Activated CD4-positive, alpha-beta T cell treated with anti-CD3 and anti-CD28 coated beads, Interleukin-2, amount 10 ng/mL, durations not matched to agents 24 days and 14 days (primary cell): ENCODE measurements at places on chromosomes 7 and 10. TPM values are rescaled to one million over a fixed set of nuclear protein-coding genes. Genes with fewer than 3 reads are reported as not detected.

GRCh38 chr7:47227762-47228177 is 354.1 kb downstream of the TNS3 start:
- no peaks in the 10 kb centered on the region for H3K4me1 ChIP-seq
- peak; percentile 43 for DNase-seq
- H3K4me3 ChIP-seq = no peak overlapping the region

DNA sequence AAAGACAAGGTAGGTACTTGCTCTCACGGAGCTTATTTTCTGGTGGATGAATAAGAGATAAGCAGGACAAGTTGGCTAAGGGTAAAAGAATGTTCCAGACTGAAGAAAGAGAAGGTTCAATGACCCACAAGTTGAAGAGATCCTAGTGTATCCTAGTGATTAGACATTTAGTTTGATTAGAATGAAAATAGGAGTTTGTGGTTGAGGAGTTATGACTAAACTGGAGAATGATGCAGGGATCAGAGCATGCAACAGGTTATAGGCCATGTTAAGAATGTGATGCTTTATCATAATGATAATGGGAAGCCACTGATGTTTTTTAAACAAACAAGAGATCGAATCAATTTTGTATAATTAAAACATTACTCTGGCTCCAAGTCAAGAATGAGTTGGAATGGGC is 357.2 kb downstream of the HPSE2 start:
- no peaks in the 10 kb centered on the region for H3K4me1 ChIP-seq
- DNase-seq = no peak
- no peak overlapping the region for H3K27ac ChIP-seq
- no peaks in the 10 kb centered on the region for H3K36me3 ChIP-seq
- H3K27me3 ChIP-seq = no peaks in the 10 kb centered on the region
- H3K4me3 ChIP-seq = no peak overlapping the region

DNA sequence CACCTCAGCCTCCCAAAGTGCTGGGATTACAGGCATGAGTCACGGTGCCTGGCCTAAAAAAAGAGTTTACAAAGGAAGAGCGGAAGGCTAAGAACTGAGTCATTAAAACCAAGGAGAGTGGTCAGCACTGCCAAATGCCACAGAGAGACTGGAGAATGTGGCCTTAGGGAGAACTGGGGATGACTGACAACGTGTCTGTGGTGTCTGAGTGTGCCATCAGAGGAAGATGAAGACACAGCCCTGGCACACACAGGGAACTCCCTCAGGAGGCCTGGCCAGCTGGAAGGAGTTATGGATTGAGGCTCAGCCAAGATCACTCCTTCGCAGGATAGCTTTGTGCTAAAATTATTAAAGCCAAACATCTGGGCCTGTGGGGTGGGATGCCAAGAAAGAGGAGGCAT is 3.9 kb upstream of the INA start:
- no peak for DNase-seq
- no peak overlapping the region for H3K4me3 ChIP-seq
- H3K27me3 ChIP-seq = peaks cover 38% of the 10 kb centered on the region
- H3K27ac ChIP-seq = no peak overlapping the region

GRCh38 chr7:93629291-93629801 is 54.8 kb upstream of the CALCR start:
- no peak overlapping the region for H3K4me3 ChIP-seq
- H3K27ac ChIP-seq = no peak overlapping the region
- no peaks in the 10 kb centered on the region for H3K36me3 ChIP-seq
- H3K4me1 ChIP-seq = no peaks in the 10 kb centered on the region

- DNase-seq = no peak
- H3K4me3 ChIP-seq = no peak overlapping the region
- no peaks in the 10 kb centered on the region for H3K4me1 ChIP-seq
Observed at GRCh38 chr10:49034925-49035324, 80.4 kb downstream of the VSTM4 start.

DNA sequence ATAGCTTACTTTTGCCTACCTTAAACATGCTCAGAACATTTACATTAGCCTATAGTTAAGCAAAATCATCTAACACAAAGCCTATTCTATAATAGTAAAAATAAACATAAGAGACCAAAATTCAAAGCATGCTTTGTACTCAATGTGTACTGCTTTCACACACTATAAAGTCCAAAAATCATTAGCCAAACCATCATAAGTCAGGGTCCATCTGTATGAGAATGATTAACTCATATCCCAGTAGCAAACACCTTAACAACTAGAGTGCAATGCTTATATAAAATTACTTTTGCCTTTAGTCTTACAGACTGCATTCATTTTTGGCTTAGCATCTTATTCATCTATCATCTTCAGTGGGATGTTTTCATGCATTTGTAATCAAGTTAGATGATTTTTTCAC is 49.4 kb upstream of the VWC2 start:
- no peak overlapping the region for H3K27ac ChIP-seq
- no peaks in the 10 kb centered on the region for H3K27me3 ChIP-seq
- H3K4me3 ChIP-seq = no peak overlapping the region
- no peaks in the 10 kb centered on the region for H3K36me3 ChIP-seq
- DNase-seq = no peak

GRCh38 chr10:120606051-120606764 is 149.2 kb downstream of the PLPP4 start:
- no peak overlapping the region for H3K27ac ChIP-seq
- DNase-seq = no peak
- no peaks in the 10 kb centered on the region for H3K27me3 ChIP-seq
- no peak overlapping the region for H3K4me3 ChIP-seq
- H3K4me1 ChIP-seq = peaks cover 2% of the 10 kb centered on the region

LEP gene
- not detected in 2 replicates for total RNA-seq

GRCh38 chr10:29412485-29412884 is 123.6 kb downstream of the LYZL1 start:
- no peak overlapping the region for H3K4me3 ChIP-seq
- no peak for DNase-seq
- H3K4me1 ChIP-seq = peaks cover 27% of the 10 kb centered on the region
- no peaks in the 10 kb centered on the region for H3K27me3 ChIP-seq
- H3K27ac ChIP-seq = no peak overlapping the region
- H3K36me3 ChIP-seq = peaks cover 9% of the 10 kb centered on the region

HOXA4 gene
- total RNA-seq = not detected in 2 replicates

- H3K4me1 ChIP-seq = no peaks in the 10 kb centered on the region
- DNase-seq = no peak
- H3K36me3 ChIP-seq = peaks cover 23% of the 10 kb centered on the region
- H3K4me3 ChIP-seq = no peak overlapping the region
Observed at GRCh38 chr7:768881-769504, 41.9 kb upstream of the PRKAR1B start.

- peak overlapping the region; percentile 62 for H3K27ac ChIP-seq
- H3K27me3 ChIP-seq = no peaks in the 10 kb centered on the region
- H3K4me3 ChIP-seq = peak overlapping the region; percentile 24
- DNase-seq = no peak
- peaks cover 3% of the 10 kb centered on the region for H3K36me3 ChIP-seq
Observed at GRCh38 chr7:47304727-47305719, 276.9 kb downstream of the TNS3 start.

AMPH gene
- not detected in 2 replicates for total RNA-seq

SH3PXD2A gene
- 8.3 and 8.5 TPM in 2 replicates for total RNA-seq

GRCh38 chr10:3955493-3955892 is 170.5 kb upstream of the KLF6 start:
- DNase-seq = no peak
- no peaks in the 10 kb centered on the region for H3K27me3 ChIP-seq
- no peak overlapping the region for H3K27ac ChIP-seq
- H3K4me3 ChIP-seq = no peak overlapping the region

TMEM130 gene
- total RNA-seq = 0.66 TPM in 1 of 2 replicates, not detected in the other

DNA sequence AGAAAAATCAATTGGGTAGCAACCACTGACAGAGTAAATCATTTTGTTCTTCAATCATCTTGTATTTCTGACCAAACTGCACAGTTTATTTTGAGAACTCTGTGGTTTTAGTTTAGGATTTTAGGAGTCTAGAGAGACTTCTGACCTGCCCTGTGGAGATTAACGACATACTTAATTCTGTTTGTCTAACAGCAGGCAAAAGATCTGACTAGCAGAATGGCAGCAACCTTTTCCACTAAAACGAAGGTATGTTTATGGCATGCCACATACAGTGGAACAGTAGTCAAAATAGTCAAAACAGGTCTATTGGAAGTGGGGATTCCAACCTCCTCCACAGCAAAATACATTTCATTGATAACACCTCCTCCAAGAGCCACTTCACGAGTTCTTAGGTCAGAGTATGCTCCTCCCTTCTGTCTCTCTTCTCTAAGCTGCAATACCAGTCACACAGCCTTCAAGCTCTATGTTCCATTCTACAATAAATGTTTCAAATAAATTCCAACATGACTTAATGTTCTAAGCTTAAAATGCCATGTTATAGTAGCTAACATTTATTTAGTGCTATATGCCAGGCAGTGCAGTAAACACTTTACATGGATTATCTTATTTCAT is 34.4 kb downstream of the NRCAM start:
- H3K36me3 ChIP-seq = no peaks in the 10 kb centered on the region
- H3K4me3 ChIP-seq = no peak overlapping the region
- H3K27ac ChIP-seq = no peak overlapping the region
- peaks cover 8% of the 10 kb centered on the region for H3K27me3 ChIP-seq

HSPA12A gene
- total RNA-seq = 0.05 TPM in 1 of 2 replicates, not detected in the other

DNA sequence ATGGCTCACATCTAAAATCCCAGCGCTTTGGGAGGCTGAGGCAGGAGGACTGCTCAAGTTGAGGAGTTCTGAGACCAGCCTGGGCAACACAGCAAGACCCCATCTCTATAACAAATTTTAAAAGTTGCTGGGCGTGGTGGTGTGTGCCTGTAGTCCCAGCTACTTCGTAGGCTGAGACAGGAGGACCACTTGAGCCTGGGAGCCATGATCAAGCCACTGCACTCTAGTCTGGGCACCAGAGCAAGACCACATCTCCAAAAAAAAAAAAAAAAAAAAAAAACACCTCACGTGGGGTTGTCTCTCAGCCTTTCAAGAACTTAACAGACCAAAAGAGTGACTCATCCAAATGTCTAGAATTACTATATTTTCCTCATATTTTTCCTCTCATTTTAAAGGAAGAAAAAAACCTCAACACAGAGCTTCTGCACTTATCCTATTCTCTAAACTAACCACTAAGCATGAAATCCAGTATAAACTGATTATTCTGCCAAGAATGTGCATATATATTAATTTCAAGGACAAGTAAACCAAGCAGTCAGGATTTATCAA is 46.3 kb downstream of the CUL2 start:
- H3K27ac ChIP-seq = no peak overlapping the region
- H3K4me3 ChIP-seq = no peak overlapping the region
- peaks cover 9% of the 10 kb centered on the region for H3K4me1 ChIP-seq
- no peak for DNase-seq
- peaks cover 55% of the 10 kb centered on the region for H3K36me3 ChIP-seq

DNA sequence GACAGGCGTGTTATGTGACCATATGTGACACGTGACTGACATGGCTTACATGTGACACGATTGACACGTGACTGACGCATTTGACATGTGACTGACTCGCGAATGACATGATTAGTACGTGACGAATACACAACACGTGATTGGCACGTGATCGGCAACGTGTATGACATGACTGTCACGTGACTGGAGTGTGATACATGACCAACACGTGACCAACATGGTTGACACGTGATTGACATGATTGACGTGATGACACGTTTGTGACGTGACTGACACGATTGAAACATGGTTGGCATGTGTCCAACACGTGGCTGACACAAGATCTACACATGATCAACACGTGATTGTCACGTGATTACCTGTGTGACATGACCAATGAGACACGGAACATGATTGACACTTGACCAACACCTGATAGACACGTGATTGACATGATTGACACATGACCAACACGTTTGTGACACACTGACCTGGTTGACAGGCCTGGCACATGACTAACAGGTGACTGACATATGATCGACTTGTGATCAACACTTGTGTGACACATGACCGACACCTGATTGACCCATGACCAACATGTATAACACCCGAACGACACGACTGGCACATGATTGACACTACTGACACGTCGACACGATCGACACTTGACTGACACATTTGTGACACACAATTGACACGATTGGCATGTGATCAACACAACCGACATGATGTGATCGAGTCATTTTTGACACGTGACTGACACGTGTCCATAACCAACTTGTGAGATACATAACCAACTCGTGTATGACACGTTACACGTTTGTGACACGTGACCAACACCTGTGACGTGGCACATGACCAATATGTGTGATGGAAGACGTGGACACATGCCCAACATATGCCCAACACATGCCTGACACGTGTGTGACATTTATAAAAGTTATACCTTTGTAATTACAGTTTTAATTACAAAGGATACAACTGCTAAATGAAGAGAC is 21.1 kb downstream of the CRPPA start:
- no peak overlapping the region for H3K27ac ChIP-seq
- no peaks in the 10 kb centered on the region for H3K27me3 ChIP-seq
- no peak overlapping the region for H3K4me3 ChIP-seq
- H3K36me3 ChIP-seq = peaks cover 7% of the 10 kb centered on the region
- no peak for DNase-seq
- no peaks in the 10 kb centered on the region for H3K4me1 ChIP-seq

GDF2 gene
- total RNA-seq = not detected in 2 replicates

GRCh38 chr10:112122827-112123226 is 60.7 kb downstream of the GPAM start:
- no peaks in the 10 kb centered on the region for H3K27me3 ChIP-seq
- H3K27ac ChIP-seq = no peak overlapping the region
- H3K4me3 ChIP-seq = no peak overlapping the region

GRCh38 chr10:50417886-50418830 is 166.8 kb upstream of the ASAH2 start:
- peaks cover 45% of the 10 kb centered on the region for H3K4me1 ChIP-seq
- peak overlapping the region; percentile 82 for H3K27ac ChIP-seq
- H3K36me3 ChIP-seq = peaks cover 1% of the 10 kb centered on the region

PNLIP gene
- total RNA-seq = not detected in 2 replicates

DNA sequence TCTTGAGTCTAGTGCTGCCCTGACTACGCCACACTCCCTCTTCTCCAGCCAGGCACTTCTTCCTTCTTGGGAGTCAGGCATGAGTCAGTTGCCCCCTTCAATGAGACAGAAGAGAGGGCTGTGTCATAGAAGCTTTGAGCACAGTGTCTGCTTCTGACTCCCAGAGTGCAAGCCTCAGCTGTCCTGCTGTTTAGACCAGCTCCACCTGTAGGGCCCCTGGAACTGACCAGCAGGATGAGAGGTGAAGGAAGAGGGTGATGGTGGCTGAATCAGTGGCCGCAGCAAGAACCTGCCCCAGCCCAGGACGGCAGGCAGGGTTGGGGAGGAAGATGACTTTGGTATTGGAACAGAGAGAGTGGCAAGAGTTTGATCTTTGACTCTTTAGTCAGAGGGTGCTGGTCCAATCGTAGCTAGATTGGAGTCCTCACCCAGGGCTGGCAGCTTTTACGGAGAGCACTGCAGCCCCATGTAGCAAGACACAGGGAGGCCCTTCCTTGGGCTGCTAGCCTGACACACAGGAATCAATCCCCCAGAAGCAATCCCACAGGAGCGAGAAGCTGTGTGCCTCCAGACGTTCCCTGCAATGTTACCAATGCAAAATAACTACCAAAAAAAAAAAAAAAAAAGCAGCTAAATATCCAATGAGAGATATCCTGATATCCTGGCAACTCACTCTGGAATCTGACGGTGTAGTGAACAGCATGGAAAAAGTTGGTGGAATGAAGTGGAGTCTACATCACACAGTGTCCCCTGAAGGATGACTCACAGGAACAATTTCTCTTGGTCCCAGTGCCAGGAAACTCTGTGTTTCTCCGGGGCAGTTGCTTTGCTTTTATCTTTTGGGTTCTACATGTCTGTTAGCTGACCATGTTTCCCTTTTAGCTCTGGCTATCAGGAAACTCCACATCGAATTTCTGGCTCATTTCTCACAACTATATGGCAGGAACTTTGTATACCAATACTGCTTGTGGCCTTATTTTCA is 6.9 kb downstream of the C10orf62 start:
- H3K4me3 ChIP-seq = no peak overlapping the region
- H3K36me3 ChIP-seq = no peaks in the 10 kb centered on the region
- H3K27me3 ChIP-seq = no peaks in the 10 kb centered on the region
- no peak overlapping the region for H3K27ac ChIP-seq
- H3K4me1 ChIP-seq = no peaks in the 10 kb centered on the region

AGR2 gene
- not detected in 2 replicates for total RNA-seq

LRRD1 gene
- not detected in 2 replicates for total RNA-seq
